ENCODE measurements at places on chromosomes 2 and 18.

DNA sequence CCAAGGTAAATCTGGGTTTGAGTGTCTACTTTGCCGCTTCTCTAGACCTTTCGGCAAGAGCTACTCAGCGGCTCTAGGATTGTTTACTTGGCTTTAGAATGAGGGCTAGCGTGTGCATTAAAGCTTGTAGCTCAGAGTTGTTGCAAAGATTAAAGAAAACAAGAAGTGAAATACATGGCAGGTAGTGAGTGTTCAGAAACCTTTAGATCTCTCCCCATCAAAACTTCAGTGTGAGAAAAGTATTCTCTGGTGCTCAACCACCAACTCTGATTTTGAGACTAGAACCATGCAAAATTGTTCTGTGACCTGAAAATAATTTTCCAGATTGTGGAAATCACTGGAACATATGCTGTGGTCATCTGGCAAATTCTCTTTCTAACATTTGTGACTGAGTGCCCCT, 512.0 kb downstream of the CMPK2 start:
- no peak for DNase-seq

DNA sequence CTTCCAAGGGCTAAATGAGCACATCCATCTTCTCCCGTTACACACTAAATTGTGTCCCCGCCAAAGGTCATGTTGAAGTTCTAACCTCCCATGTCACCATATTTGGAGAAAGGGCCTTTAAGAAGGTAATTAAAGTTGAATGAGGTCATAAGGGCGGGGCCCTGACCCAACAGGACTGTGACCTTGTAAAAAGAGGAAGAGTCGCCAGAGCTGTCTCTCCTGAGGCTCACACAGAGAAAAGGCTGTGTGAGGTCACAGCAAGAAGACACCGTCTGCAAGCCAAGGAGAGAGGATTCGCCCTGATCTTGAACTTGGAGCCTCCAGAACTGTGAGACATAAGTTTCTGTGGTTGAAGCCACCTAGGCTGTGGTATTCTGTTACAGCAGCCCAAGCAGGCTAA, 24.1 kb downstream of the TRABD2A start:
- DNase-seq: no peak

DNA sequence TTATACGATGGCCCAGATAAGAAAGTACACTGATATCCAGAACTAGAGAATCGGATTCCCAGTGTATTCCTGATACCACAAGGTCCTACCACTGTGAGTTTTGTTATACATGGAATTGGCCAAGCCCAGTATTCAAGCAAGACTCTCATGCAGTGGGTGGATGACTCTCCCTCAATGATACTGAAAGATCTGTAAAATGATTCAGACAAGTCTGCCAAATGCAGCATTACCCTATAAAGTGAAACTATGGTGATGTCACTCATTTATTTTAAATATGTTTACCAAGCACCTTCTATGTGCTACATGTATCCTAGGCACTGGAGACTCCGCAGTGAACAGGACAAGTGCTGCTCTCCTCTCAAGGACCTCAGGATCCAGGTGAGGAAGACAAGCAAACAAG, 22.6 kb downstream of the MYO5B start:
- no peak for DNase-seq

DNA sequence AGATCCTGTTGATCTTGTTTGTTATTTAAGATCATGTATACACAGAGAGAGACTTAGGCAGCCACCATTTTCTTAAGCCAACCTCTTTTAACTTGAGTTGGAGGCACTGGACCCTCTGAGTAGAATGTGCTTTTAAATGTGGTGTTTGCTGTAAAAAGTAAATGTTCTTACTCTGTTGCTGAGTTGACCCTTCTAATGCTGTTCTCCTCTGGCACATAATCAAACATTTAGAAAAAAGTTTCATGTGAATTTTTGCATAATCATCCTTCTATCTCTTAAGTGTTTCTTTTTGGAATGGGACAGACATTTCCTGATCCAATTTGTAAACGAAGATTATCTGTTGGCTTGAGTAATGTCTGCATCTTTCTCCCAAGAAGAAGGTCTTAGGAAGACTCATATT, 255.1 kb upstream of the ETAA1 start:
- DNase-seq: no peak

- DNase-seq: no peak
These were observed 413.0 kb upstream of the MYT1L start for GRCh38 chr2:2744107-2744506.

DNA sequence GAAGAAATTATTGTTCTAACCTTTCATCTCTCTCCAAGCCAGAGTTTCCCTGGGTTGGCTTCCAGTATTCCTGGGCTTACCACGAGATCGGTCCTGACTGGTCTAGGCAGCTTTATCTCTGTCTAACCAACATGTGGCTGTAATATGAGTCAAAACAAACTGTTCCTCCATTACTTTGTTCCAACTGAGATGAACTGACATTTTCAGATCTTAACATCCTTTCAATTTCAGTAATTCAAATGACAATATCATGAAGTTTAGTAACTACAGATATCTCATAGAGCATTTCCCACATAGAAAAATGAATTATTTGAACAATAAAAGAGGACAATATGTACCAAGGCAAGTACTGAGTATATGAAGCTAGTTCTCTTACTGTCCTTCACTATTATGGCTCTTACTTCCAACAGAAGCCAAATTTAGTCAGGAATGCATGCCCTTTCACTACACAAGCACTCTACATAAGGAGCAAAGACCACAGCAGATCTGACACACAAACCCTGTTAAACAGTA, 15.5 kb downstream of the SLC25A12 start:
- DNase-seq: no peak

GRCh38 chr18:2114289-2114688, 457.0 kb downstream of the METTL4 start:
- DNase-seq: no peak

- DNase-seq: no peak
These were observed 55.5 kb upstream of the SPOPL start for GRCh38 chr2:138446043-138446442.

- no peak for DNase-seq
These were observed 67.8 kb downstream of the CWC22 start for GRCh38 chr2:179939259-179939658.

DNA sequence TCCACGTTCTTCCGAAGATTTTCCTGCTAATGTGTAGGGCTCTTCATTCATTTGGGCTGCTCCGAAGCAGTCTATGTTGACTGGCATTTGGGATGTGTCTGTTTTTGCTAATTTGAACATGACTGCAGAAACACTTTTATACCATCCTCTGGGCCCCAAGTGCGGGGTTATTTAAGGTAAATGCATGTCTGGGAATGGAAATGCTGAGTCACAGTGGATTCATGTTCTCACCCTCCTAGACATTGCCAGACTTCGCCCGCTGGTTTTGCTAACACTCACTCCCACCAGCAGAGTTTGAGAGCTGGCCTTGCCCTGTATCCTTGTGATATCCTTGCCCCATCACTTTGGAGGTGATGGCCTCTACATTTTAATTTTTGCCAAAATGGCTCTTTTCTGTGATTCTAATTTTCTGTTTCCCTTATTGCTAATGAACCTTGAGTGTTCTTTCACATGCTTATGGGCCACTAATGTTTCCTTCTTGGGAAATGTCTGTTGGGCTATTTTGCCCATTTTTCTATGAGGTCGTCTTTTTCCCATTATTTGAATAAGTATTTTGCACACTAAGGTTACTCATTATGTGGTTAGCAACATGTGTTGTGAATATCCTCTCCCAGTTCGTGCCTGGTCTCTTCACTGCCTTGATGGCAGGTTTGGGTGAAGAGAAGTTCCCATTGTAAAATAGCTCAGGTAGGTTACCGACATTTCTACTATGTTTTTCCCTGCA, 204.1 kb downstream of the GLI2 start:
- no peak for DNase-seq

DNA sequence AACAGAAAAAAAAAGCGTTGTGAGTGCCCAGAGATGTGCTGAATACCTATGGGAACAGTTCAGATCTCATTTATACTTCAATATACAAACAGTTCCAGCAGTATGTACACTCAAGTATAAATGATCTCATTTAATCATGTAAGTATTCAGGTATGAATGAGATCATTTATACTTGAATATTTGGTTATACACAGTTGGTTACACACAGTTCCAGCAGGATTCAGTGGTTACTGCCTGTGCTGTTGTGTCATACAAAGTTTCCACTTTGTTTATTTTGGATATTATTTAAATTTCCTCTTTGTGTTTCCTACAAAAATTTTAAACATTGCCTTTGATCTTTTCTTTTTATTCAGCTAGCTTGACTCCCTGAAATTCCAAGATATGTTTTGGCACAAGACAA, 293.5 kb upstream of the SLC39A10 start:
- no peak for DNase-seq

- DNase-seq: no peak
These were observed 123.7 kb downstream of the ALPK2 start for GRCh38 chr18:58505181-58505580.

DNA sequence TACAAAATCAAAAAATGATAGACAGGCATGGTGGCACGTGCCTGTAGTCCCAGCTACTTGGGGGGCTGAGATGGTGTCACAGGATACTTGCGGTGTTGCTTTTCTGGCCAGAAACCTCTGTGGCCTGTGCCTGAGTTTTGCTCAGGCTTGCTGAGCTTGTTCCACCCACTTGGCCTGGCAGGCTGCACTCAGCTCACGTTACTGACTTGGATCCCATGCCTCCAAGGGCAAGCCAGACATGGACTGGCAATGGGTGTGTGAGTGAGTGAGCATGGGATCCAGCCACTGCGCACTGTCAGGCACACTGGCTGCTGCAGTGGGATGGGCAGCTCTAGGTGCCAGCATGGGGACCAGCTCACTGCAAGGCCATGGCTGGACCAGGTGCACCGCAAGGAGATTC, 67.9 kb downstream of the NCAPH start:
- no peak for DNase-seq

DNA sequence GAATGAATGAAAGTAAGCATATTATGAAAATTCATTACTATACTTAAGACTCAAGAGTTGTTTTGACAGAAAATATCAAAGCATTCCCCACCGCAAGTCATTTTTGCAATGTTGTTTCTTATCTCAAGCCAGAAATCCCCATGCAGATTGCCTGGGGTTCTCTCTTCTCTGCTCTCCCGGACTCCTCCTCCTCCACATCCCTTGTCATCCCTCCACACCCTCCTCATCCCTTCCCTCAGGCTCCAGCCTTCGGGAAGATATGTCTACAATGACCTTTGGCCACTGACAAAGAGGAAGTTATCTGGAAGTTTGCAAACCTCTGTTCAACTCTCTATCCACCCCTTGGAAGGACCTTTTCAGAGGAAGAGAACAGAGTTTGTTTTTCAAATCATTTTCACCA, 11.9 kb downstream of the TFCP2L1 start:
- no peak for DNase-seq

Measured in NCI-H2081 treated with DMSO at 0.1 percent for 48 hours (cell line).